Left lobe of liver (tissue), 2 donors: ENCODE measurements at places on chromosomes 6 and 20. TPM values are rescaled to one million over a fixed set of nuclear protein-coding genes. Genes with fewer than 3 reads are reported as not detected.

NKX2-2 gene
- not detected for total RNA-seq

SOX18 gene
- total RNA-seq: 8.1 TPM

LCA5 gene
- 0.45 TPM for total RNA-seq

AVP gene
- not detected for total RNA-seq

SLC17A2 gene
- 27.6 TPM for total RNA-seq

CLIC5 gene
- total RNA-seq: 0.28 TPM

TM9SF4 gene
- total RNA-seq: 25.3 TPM

GRCh38 chr6:19551611-19552010 lies 285.6 kb upstream of the ID4 start:
- DNase-seq: no peak

GRCh38 chr20:11982289-11982954 lies 64.7 kb downstream of the BTBD3 start:
- DNase-seq: no peak

GRCh38 chr6:33985313-33985751 lies 160.6 kb downstream of the GRM4 start:
- DNase-seq: peak; percentile 33

- DNase-seq: no peak
These were observed 553.9 kb upstream of the POU3F2 start for GRCh38 chr6:98280492-98280891.

- DNase-seq: peak; percentile 76
These were observed 787 bp upstream of the PRR18 start for GRCh38 chr6:166308769-166309589.

- DNase-seq: no peak
These were observed 21.2 kb upstream of the RNGTT start for GRCh38 chr6:88984606-88985005.

GRCh38 chr20:57503035-57503658 lies 21.8 kb downstream of the CTCFL start:
- DNase-seq: no peak

GRCh38 chr6:154984146-154984545 lies 11.0 kb upstream of the TIAM2 start:
- no peak for DNase-seq

DNA sequence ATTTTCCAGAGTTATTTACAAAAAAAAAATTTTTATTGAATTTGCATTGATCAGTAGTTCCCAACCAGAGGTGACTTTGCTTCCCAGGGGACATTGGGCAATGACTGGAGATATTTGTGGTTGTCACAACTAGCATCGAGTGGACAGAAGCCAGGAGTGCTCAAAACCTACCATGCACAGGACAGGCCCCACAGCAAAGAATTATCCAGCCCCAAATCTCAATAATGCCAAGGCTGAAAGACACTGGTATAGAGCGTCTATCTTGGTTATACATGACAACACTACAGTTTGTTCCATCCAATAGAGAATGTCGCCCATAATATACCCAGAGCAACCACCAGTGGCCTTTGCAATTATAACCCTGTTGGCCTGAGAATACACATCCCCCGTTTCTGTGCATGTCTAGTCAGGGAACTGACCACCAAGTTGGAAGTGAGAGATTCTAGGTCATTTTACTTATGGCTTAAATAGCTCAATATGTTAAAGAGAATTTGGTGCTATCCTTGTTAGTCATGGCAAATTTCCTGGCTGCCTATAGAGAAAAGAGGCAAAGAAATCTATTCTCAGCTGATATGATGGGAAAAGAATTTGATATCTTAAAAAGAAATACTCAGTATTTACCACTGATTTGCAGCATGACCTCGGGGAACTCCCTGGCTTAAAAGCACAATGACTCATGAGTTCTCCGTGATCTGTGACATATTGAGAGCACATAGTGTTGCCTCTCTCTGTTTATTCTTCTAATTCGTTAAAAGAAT lies 76.0 kb upstream of the ADTRP start:
- peak; percentile 65 for DNase-seq

DNA sequence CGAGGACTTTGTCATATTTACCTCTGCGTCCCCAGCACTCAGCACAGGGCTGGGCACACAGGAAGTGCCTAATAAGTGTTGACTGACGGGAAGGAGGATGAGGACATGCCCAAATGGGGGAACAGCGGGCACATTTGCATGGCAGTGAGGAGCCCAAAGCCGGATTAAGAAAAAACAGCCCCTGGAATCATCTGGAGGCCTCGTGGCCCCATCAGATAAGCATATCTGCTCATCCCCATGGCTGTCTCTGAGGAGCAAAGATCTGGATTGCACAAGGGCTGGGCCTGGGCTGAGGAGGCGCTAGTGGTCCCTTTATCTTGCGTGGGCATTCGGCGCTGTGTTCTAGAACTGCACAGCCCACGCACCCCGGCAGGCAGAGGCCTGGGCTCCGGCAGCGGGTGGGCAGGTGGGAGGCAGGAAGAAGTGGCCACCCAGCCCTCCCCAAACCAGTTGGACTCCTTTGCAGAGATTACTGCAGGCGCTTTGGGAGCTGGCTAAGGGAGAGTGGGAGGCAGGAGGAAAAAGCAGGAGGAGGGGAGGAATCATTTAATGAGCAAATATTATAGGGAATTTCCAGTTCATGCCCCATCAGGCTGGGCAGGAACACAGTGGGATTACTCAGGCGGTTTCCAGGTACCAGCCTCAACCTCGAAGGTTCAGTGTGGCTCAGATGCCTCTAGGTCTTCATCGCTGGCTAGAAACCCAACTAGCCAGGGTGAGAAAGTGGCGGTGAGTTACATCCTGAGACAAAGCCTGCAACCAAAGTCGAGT lies 108.1 kb downstream of the CEBPB start:
- DNase-seq: no peak

DNA sequence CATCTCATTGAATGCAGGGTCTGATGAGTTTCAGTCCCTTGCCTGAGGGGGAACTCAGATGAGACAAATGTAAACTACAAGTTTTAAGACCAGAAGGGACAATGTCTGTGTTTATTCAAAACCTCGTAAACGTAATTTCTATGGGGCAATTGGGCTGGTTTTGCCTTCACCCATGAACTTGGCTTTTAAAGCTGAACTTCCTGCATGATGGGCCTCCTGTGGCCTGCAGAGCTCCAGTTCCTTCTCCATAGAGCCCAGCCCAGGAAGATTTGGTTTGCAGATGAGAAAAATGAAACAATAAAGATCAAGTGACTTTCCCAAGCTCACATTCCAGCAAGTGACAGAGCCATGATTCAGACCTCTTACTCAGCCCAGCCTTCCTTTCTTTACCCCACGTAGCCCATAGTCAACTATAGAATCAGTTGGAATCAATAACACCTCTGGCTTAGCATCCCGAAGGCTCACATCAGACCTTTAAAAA lies 612.3 kb downstream of the UTRN start:
- DNase-seq: no peak
